Endodermal cell (in vitro differentiated cells): ENCODE measurements at places on chromosomes 2 and 18. TPM values are rescaled to one million over a fixed set of nuclear protein-coding genes. Genes with fewer than 3 reads are reported as not detected.

- DNase-seq, result no peak
Observed at GRCh38 chr2:195051401-195051800, 605.6 kb upstream of the SLC39A10 start.

DNA sequence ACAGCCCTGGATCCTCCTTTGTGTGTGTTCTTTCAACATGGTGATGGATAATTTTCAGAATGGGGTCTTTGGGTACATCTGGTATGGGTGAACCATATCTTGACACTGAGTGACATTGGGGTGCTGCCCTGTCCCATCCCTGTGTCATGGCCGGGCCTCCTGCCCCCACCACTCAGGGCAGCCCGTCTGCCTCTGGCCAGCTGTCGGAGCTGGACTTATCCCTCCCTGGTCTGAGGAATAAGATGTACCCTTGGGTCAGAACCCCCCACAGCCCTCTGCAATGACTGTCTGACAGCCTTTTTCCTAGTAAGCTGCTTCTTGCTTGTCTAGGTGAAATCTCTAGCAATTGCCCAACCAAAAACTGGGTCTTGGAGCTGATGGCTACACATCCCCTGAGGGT lies 142.9 kb downstream of the SH3RF3 start:
- DNase-seq, result no peak

- peak; percentile 5 for DNase-seq
Observed at GRCh38 chr2:218238887-218239286, 21.9 kb downstream of the ARPC2 start.

DNA sequence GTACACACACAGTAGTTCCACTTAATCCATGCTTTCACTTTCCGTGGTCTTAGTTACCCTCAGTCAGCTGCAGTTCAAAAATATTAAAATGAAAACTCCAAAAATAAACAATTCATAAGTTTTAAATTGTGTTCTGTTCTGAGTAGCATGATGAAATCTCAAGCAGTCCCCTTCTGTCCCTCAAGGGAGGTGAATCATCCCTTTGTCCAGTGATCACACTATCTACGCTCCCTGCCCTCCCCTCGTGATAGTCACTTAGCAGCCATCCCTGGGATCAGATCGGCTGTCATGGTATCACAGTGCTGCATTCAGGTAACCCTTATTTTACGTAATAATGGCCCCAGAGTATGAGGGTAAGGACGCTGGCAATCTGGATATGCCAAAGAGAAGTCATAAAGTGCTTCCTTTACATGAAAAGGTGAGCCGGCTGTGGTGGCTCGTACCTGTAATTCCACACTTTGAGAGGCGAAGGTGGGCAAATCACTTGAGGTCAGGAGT lies 5.8 kb upstream of the RTN4 start:
- DNase-seq, result no peak

- no peak for DNase-seq
Observed at GRCh38 chr2:8644605-8645175, 37.2 kb upstream of the ID2 start.

DNA sequence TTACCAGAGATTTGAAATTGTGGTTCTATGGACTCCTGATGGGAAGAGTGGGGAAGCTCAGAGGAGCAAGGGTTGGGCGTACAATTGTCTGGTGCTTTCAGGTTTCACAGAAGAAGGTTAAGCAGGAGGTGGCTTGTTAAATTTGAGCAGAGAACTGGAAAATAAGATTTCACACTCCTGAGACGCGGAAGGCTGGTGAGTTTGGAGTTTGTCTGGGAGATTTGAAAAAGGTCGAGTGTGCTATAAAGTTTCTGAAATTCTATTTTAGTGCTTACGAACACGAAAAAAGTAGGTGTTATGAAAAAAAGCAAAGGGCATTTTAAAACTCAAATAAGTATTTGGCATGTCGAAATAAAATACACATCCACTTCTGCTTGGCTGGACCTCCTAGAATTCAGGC lies 170.1 kb downstream of the MEIS1 start:
- no peak for DNase-seq

The ARL4C gene
- total RNA-seq, result 9.0 and 9.3 TPM in 2 replicates

DNA sequence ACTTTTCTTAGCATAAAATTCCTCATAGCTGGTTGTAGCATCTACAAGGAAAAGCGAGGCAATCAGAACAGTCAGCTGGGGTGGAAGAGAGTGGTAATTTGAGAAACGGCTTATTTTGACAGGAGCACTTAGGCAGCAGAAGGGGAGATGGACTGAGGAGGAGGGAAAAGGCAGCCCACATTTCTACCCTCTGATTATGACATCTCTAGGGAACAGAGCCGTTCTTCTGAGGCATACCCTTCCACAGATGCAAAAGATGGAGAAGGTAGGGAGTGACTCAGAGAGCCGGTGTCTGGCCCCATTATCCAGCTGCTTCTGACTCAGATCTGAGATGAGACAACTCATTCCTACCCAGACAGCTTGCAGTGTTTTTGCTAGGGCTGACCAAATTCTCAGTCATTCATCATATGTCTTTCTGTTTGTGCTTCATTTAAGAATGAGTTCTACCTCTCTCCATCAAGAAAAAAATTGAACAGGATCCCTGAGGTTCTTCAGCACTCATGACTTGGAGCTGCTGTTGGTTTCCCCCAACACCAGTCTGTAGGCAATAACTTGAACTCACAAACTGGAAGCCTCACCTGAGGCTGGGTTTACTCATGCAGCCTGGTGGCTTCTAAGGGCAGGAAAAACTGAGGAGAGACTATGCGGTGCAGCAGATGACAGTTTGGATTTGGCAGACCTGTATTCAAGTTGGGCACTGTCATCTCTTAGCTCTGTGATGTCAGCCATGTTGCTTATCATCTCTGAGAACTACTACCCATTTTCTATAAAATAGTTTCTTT lies 15.9 kb upstream of the SEC11C start:
- DNase-seq, result no peak

DNA sequence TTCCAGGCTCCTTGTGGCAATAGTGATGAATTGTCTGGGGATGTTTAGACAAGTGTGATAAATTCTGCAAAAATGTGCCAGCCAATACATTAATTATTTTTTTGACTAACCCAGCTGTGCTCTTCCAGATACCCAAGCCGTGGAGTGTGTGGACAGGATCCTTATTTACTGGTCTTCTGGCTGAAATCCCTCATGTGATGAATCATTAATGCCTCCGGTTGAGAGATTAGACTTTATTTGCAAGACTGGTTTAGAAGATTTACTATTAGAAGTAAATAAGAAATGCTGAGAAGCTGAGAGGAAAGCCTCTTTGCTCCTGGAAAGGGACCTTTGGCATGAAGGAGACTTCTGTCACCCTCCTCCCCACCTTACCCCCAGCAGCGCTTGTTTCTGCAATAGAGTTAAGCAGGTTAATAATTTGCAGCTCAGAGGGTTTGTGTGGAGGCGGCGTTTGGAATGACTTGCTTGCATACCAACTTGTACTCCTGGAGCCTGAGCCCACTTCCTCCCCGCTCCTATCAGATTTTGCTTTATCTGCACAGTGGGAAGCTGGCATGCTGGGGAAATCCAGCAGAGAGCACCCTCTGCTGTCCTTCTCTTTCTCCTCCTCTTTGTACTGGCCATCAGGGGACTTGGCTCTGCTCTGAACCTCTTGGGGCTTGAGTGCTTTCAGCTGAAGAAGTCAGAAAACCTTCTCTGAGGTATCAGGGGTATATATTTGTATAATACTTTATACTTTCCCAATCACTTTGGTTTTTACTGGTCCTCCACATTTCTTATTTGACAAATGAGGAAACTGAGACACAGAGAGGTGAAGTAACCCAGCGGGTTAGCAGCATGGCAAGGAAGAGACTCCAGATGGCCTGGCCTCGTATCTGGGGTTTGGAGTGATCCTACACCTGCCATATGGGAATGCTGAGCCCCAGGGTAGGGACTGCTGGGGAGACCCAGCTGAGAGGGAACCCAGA lies 16.3 kb downstream of the SLC3A1 start:
- DNase-seq, result peak; percentile 81

- DNase-seq, result no peak
Observed at GRCh38 chr2:157053876-157054275, 203.6 kb upstream of the GALNT5 start.

GRCh38 chr2:211454679-211455078 lies 898.3 kb downstream of the CPS1 start:
- no peak for DNase-seq

The GPC1 gene
- total RNA-seq, result 29.9 to 41.8 TPM (median 37.8 TPM) in 3 replicates

DNA sequence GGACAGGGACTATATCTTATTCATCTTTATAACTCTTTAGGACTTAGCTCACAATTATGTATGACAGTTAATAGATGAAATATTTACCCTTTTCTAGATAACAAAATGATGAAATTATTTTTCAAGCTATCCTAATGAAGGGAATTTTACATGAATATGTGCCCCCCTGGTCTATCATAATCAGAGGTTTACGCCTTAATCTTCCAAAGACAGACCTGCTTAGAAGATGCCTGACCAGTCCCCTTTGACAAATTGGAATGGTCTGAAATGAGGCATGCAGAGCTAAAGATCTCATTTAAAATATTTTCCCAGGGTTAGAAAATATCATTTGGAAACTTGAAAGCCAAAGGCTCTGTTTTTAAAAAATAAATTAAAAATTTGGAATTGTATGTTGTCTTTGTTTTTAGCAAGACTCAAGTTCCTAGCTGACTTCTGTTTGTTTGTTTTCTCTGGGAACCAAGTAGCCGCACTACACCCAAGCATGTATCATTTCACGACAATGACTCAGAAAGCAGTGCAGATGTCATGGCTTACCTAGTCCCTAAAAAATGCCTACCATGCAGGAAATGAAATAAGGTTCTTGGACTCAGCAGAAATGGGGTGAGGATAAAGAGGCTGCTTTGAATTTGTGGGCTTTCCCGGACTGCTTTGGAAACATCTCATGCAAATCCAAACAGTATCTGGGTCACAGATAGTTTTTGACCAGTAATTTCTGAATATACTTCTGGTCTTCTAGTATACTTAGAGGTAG lies 162.1 kb downstream of the ZEB2 start:
- DNase-seq, result no peak

DNA sequence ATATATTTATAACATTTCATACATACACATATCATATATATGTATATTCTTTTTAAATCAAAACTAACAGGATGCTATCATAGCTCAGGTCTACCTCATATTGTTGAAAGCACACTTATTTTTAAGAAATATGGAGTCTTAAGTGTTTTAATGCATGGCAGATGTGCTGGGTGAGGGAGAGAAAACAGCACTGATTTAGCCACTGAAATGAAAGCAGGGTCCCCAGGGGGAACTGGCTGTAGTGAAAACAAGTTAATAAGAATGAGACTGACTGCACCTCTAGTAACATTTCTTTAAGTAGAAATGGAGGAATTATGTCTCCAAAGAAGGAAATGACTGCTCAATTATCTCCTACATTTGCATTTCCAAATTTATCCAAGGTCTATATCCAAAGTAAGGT lies 857.8 kb downstream of the DCDC2C start:
- no peak for DNase-seq

The TSN gene
- total RNA-seq, result 36.4 to 71.5 TPM (median 66.3 TPM) in 3 replicates

GRCh38 chr18:76126327-76126726 lies 368.7 kb downstream of the ZNF516 start:
- DNase-seq, result peak; percentile 82

The ELOA2 gene
- total RNA-seq, result not detected in 3 replicates

The IL1RL2 gene
- 0.19 to 0.38 TPM in 2 of 3 replicates, not detected in the other for total RNA-seq

GRCh38 chr2:38147333-38148121 lies 71.6 kb upstream of the CYP1B1 start:
- no peak for DNase-seq

- DNase-seq, result no peak
Observed at GRCh38 chr2:180652794-180653193, 327.6 kb upstream of the UBE2E3 start.

- no peak for DNase-seq
Observed at GRCh38 chr18:63162271-63163014, 157.1 kb downstream of the BCL2 start.

The SCYGR4 gene
- total RNA-seq, result not detected in 2 replicates

The IAH1 gene
- 32.6 to 35.8 TPM (median 33.6 TPM) in 3 replicates for total RNA-seq

DNA sequence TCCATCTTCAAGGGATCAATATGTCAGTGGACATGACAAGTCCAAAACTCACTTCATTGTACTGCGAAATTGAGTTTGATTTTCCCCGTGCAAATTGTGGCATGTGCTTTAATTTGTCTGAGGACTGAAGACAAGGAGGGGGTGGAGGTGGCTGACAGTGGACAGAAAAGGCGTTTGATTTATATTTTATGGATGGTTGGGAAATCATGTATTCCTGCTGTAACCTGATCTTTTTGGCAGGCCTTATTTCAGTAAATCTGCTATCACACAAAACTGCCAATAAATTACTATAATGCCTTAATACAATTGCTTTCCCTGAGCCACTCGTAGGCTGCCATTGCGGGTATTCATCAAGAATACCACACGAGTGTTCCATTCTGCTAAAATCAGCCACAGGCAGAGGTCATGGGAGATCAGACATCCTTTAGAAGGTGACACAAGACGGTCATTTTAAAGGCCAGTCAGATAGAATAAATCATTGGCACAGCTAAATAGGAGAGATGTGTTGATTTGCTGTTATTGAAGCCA lies 720.5 kb downstream of the MBD2 start:
- DNase-seq, result no peak

The CFC1 gene
- total RNA-seq, result 6.4 and 6.9 TPM in 2 replicates

The TRIM43 gene
- total RNA-seq, result not detected in 2 replicates

The GALNT5 gene
- 0.05 TPM in 1 of 2 replicates, not detected in the other for total RNA-seq

DNA sequence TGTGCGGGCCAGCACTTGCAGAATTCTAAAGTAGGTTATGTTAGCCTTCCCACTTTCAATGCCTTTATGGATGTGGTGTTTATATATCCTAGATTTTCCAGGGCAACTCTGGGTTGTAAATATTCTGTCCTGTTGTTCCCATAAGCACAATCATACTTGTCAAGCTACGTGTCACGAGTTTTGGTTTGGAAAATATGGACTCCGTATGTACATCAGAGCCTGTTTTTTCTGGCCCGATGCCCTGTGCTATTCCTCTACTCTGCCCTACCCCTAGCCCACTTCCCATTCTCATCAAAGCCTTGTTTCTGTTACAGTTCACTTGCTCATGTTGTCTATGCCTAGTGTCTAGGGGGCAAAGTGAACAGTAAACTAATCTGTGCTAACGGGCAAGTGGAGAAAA lies 27.0 kb upstream of the ZEB2 start:
- DNase-seq, result no peak
